ENCODE measurements at places on chromosomes 6 and 20. TPM values are rescaled to one million over a fixed set of nuclear protein-coding genes. Genes with fewer than 3 reads are reported as not detected.

GRCh38 chr20:60046436-60046835, 88.2 kb downstream of the CDH26 start:
- DNase-seq, result no peak

DNA sequence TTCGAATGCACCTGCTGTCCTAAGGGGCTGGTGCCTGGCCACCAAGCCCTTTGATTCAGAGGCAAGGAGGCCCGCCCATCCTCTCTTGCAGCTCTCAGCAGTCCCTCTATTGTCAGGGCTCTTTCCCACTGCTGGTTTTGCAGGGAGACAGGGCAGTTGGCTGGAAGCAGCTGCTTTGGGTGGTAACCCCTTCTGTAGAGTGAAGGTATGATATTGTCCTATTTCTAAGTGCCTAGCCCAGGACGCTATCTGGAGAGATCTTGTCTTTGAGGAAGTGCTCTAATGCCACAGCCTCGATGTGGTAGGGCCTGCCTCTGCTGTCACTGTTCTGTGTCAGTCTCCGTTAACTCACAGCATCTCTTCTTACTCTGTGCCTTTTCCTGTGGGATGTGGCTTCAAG, 5.6 kb downstream of the PLCG1 start:
- DNase-seq, result peak; percentile 78

GRCh38 chr20:34320861-34321260, 17.7 kb upstream of the AHCY start:
- DNase-seq, result no peak

DNA sequence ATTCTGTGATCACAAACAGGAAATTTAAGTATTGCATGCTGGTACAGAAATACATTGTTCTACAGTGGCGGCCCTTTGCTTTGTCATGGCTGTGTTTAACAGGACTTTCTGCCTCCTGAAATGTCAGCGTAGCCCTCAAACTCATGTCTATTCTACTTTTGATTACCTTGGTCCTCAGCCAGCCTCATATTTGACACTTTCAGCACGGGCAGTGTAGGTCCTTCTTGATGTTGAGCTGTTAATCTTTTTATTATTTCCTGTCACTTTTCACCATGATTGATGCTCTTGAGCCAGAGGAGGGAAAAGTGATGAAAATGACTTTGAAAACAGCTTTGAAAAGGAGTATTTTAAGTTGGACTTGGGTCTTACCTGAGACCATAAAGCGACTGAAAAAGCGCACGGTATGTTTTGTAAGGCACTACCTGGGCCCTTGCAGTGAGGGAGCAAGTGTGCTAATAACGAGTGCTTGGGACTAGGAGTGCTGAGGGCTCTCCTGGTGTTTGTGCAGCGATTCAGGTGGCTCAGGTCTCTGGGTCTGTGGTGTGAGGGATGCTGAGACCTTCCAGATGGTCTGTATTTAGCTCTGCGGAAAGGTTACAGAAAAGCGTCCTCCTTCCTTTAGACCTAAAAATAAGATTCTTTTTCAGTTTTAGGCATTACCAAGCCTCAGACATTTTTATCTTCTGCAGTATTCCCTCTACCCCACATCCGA, 45.2 kb upstream of the RREB1 start:
- no peak for DNase-seq

DNA sequence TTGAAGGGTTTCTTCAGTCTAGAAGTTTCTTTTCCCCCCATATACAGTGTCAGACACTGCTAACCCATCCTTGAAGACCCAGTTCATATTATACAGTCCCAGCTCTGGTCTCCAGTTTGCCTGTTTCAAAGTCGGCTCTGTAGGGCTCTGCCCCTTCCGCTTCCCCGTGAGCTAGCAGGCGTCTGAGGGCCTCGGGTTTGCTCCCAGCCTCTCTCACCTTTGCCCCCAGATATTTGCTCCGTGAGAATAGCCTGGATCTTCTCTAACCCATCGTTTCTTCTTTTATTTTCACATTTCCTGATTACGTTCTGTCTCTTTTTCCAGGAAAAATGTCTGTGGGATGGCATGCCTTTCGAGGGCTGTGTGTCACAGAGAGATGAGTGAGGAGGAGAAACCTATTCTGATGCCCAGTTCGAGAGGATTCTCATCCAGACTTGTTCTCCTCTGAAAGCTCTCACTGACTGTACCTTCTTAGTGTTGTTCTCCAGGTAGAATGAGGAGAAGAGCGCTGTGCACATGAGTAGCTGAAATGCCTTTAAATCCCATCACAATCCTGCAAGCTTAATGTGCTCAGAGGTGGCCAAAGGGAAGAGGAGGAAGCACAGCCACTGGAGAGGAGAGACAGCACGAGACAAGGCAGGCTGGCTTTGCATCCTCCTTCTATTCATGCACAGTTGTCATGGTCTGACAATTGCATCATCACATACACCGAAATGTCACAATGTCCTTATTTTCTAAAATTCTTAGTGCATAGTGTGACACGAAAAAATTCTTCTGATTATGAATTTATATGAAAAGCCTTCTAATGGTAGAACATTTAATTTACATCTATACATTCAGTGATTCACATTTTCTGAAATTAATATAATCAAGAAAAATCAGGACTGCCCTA, 171.1 kb downstream of the FOXA2 start:
- no peak for DNase-seq

DNA sequence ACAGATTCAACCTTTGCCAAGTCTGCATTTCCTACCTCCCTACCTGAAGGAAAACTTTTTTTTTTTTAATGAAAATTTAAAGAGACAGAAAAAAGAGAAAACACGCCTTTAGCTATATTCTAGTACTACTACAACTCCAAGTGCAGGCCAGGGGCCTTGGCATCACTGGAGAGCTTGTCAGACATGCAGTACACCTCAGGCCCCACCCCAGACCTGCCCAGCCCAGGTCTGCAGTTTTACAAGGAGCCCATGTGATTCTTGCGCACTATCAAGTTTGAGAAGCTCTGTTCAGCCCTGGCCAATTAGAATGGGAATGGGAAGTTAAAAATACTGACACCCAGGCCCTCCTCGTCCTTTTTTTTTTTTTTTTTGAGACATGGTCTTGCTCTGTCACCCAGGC, 85.0 kb downstream of the NFATC2 start:
- DNase-seq, result no peak

- DNase-seq, result no peak
Observed at GRCh38 chr20:31678389-31679356, 41.0 kb downstream of the COX4I2 start.

- no peak for DNase-seq
Observed at GRCh38 chr6:162889303-162889702, 161.5 kb downstream of the PACRG start.

DNA sequence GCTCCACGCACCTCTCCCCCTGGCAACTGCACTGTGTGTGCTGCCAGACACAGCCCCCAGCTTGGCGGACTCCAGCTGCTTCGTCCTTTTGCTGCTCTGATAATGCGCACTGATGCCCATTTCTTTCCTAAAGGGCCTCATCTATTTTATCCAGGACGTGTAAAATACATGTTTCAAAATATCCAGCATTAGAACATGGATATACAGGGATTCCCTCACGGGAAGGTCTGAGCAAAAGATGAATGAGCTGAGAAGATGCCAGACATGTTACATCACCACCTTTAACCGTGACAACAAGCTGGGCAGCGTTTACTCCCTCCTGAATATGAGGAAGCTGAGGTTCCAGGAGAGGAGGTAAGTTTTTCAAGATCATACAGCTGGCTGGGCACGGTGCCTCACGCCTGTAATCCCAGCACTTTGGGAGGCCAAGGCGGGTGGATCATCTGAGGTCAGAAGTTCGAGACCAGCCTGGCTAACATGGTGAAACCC, 32.8 kb downstream of the TNXB start:
- no peak for DNase-seq

GRCh38 chr20:15164726-15165125, 827.3 kb upstream of the FLRT3 start:
- no peak for DNase-seq

GRCh38 chr6:24985323-24985722, 49.6 kb upstream of the RIPOR2 start:
- no peak for DNase-seq

- DNase-seq, result no peak
Observed at GRCh38 chr20:46631874-46632446, 19.3 kb downstream of the SLC13A3 start.

DNA sequence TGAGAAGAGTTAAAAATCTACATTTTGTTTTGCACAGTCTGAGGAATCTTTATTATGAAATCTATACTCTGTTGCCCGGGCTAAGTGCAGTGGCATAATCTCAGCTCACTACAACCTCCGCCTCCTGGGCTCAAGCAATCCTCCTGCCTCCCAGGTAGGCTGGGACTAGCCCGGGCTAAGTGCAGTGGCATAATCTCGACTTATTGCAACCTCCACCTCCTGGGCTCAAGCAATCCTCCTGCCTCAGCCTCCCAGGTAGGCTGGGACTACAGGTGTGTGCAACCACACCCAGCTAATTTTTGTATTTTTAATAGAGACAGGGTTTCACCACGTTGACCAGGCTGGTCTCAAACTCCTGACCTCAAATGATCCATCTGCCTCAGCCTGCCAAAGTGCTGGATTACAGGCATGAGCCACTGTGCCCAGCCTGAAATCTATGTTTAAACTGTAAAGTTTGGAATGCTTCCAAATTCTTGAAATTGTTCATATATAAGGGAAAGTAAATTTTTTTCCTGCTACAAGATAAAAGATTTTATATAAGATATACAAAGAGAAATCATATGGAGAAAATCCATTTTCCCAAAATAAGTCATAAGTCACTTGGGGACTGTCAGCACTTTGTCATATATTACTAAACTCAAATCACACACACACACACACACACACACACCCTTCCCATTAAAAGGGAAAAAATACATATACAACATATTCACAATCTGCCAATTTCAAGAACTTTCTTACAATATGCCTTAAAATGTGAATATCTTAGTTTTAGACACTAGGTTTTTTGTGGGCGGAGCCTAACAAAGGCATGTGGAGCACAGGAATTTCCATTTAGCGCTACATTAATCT, 19.4 kb downstream of the PTPRK start:
- DNase-seq, result no peak

DNA sequence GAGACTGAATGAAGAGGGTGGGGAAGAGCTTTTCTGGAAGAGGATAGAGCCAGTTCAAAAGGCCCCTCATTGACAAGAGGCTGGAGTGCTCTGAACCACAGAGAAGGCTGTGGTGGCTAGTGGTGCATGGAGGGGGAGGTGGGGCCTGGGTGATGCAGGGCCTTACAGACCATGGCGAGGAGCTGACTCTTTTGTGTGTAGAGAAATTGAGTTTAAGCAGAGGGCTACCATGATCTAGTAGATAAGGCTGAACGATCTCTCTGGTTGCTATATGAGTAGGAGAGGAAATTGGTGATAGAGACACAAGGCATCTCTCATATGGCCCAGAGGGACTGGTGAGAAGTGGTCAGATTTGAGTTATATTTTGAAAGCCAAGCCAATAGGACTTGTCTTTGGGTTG, 137.6 kb downstream of the UST start:
- no peak for DNase-seq

GRCh38 chr6:46556053-46556452, 64.8 kb upstream of the RCAN2 start:
- DNase-seq, result no peak

- no peak for DNase-seq
Observed at GRCh38 chr6:13724182-13724581, 12.5 kb upstream of the RANBP9 start.

GRCh38 chr6:90346729-90347128, 50.1 kb upstream of the BACH2 start:
- no peak for DNase-seq

DNA sequence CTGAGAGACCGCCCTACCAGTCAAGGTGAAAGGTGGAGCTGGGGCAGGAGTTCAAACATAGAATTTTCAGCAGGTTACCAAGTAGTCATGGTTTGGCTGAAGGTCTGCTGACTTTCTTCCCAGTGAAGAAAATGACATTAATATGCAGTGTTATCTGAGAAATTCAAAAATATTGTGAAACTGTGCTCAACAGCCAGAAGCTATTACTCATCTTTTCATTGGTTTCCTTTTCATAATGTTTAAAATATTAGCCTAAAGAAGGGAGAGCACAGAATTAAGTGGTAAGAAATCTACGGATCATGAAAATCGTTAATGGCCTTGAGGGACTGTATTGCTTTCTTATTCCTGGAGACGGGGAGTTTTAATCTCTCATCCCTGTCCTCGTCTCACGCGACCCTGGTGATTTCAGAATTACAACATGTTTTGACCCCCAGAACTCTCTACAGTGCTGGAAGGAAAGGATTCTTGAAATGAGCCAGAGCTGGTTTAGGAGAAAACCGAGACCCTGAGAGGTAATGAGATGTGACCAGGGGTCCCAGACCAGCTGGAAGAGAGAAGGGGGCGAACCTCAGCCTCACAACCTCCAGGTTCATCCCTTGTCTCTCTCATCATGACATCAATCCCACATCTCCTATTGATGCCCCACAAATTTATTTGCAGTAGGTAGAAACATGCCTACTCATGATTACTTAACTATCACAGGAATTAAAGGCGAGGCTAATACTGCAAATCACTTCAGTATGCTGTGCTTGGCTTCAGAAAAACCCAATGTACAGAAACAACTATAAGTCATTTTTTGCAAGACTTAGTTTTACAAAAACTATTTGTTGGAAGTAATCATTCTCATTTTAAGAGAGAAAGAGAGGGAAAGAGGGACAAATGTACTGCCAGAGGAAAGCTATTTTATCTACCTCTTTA, 209.5 kb downstream of the FNDC1 start:
- DNase-seq, result no peak

Gene CRISP3
- not detected for total RNA-seq

Gene SMLR1
- not detected for total RNA-seq

Gene GNAS-AS1
- total RNA-seq, result 0.65 TPM

Gene NXT1
- total RNA-seq, result 26.2 TPM

Gene HTR1E
- total RNA-seq, result not detected

Gene PPP1R10
- total RNA-seq, result 103 TPM

Gene NPBWR2
- total RNA-seq, result not detected

Gene BPIFB1
- not detected for total RNA-seq

Gene BPI
- not detected for total RNA-seq

Gene TFAP2A
- total RNA-seq, result not detected

Gene SLC22A16
- total RNA-seq, result not detected

Gene MYBL2
- 73.5 TPM for total RNA-seq

Gene JPH2
- total RNA-seq, result 0.05 TPM

Gene CD109
- total RNA-seq, result 15.0 TPM

Gene BHLHE23
- total RNA-seq, result not detected

Data from activated CD4-positive, alpha-beta memory T cell treated with anti-CD3 and anti-CD28 coated beads, Interleukin-2, amount 10 ng/mL, durations not matched to agents 7 days and 5 days (primary cell).